MCF 10A (cell line): ENCODE measurements at places on chromosomes 16 and 17.

DNA sequence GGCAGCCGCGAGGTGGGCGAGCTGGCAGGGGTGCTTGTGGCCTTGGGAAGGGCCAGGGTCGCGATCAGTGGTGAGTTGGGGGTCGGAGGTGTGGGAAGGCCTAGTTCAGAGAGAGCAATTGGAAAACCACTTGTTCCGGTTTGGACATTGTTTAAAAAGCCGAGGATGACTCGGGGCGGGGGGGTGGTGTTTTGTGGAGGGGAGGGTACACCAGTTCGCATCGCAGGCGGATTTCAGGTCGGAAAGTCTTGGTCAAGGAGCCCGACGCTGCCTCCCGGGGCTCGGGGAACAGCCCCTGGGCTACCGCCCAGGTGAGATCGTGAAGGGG lies 66.4 kb downstream of the KPNA2 start:
- no peak for DNase-seq

GRCh38 chr17:8160741-8161221 lies 2.0 kb downstream of the VAMP2 start:
- no peak for DNase-seq

- DNase-seq: no peak
Measured at GRCh38 chr16:333406-334094, 19.0 kb downstream of the AXIN1 start.

- no peak for DNase-seq
Measured at GRCh38 chr17:39105705-39106104, 45.7 kb downstream of the PLXDC1 start.

- DNase-seq: no peak
Measured at GRCh38 chr16:58639836-58640235, 10.2 kb upstream of the CNOT1 start.

GRCh38 chr17:59767176-59767575 lies 59.7 kb downstream of the VMP1 start:
- no peak for DNase-seq

DNA sequence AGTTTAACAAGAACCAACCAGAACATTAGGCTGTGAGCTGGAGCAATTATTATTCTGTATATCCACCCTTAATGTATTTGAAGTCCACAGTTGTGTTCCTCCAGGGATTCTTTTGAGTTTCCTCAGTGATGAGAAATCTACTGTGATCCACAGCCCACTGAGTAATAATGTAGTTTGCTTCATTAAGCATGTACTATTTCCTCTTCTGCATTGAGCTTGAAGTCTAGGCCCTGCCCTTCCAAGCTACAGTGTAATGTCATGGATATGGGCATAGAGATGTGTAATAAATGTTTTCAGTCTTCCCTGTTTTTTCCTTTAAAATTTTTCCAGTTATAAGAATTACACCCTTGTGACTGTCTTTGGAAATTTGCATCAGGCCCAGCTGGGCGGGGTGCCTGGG lies 36.4 kb upstream of the SLC12A3 start:
- DNase-seq: no peak

- no peak for DNase-seq
Measured at GRCh38 chr16:86570558-86571529, 4.2 kb downstream of the FOXC2 start.

- no peak for DNase-seq
Measured at GRCh38 chr17:70181866-70182265, 12.5 kb downstream of the KCNJ2 start.

- DNase-seq: no peak
Measured at GRCh38 chr17:5662409-5663085, 78.2 kb upstream of the NLRP1 start.

- DNase-seq: peak; percentile 47
Measured at GRCh38 chr17:66417300-66417719, 114.9 kb downstream of the PRKCA start.

- no peak for DNase-seq
Measured at GRCh38 chr17:75487351-75488070, 27.8 kb downstream of the CASKIN2 start.

GRCh38 chr16:56266641-56267607 lies 75.6 kb downstream of the GNAO1 start:
- DNase-seq: no peak

GRCh38 chr16:3030222-3031212 lies 6.2 kb downstream of the BICDL2 start:
- DNase-seq: no peak

DNA sequence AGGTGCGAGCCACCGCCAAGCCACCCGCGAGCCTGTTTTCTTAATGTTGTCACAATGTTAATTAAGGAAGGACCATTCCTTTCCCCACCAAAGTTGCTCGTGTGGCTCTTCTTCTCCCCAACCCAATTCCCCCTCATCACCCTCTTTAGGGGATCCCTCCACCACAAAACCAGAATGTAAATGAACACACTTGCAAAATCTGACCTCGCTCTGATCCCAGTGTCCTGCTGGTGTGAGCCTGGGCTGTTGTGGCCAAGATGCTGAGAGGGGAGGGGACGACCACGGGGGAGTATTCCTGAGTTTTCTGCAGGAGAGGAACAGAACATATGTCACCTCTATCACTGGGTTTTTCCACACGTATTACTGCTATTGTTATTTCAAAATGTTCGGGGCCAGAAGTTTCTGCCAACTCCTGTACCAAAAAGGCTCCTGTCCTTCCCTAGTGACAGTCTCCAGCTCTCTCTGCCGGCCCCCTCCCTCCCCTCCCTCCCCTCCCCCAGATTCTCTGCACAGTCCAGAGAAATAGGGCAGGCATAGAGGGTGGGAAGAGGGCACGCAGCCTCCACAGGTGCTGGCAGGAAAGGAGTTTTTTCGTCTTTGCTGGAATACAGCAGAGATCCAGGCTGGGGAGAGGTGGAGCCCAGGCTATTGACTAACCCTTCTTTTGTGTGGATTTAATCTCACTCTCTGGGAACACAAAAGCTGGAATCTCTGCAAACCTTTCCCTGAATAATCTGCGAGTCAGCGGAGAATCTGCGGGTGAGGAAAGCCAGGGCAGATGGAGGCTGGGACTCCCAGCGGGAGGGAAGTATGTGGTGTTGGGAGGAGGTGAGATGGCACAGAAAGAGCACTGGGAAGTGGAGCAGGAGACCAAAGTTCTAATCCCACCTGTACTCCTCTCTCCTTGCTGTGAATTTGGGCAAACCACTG lies 4.5 kb upstream of the CA4 start:
- no peak for DNase-seq

DNA sequence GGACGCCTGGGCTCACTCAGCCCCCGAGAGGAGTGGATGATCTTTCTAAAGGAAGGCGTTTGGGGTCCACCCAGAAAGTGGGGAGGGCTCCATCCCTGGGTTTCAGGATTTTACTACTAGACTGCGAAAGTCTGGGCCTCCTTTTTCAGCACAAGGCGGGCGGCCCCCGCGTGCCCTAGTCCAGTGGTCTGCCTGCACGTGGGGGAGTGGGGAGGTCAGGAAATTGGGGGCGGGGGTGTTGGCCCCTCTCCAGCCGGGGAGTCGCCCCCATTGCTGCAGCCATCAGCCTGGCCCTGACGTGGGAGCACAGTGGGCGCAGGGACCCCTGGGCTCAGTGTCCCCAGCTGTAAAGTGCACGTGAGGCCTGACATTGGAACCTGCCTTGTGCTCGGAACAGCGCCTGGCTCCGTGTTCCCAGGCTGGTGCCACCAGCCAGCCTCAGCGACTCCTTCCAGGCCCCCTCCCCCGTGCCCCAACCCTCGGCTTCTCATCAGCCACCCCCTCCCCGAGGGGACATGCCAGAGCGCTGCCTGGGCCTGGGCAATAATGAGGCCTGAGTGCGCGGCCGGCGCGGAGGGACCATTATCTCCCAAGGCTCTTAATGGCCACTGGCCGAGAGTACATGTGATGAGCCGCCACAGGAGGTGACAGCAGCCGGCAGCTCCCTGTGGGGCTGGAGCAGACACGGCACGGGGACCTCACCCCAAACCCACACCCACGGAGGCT lies 2.4 kb upstream of the C1QTNF8 start:
- DNase-seq: no peak
